ENCODE measurements at places on chromosomes 2 and 18. TPM values are rescaled to one million over a fixed set of nuclear protein-coding genes. Genes with fewer than 3 reads are reported as not detected.

The FNDC4 gene
- 6.9 TPM for total RNA-seq

The GCG gene
- total RNA-seq, result not detected

The ZAP70 gene
- 5.6 TPM for total RNA-seq

The CYP26B1 gene
- total RNA-seq, result 4.7 TPM

The USP40 gene
- total RNA-seq, result 80.4 TPM

The RAX gene
- total RNA-seq, result not detected

All from lung (tissue), 17 donors.